ENCODE measurements at places on chromosomes 5 and 9.

- DNase-seq = no peak
These were observed 324.9 kb downstream of the ZNF608 start for GRCh38 chr5:124421584-124421983.

GRCh38 chr9:88645172-88645878 lies 110.3 kb downstream of the NXNL2 start:
- DNase-seq = no peak

GRCh38 chr9:105978336-105978735 lies 284.0 kb downstream of the TMEM38B start:
- no peak for DNase-seq

DNA sequence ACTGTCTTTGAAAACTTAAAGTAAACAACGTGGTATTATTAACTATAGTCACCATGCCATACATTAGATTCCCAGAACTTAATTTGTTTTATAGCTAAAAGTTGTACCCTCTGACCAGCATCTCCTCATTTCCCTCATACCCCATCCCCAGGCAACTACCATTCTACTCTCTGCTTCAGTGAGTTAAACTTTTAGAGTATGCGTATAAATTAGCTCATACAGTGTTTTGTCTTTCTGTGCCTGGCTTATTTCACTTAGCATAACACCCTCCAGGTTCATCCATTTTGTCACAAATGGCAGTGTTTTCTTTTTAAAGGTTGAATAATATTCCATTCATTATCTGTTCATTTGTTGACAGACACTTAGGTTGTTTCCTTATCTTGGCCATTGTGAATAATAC lies 14.2 kb downstream of the COMMD10 start:
- no peak for DNase-seq

- no peak for DNase-seq
These were observed 2.8 kb downstream of the RXRA start for GRCh38 chr9:134328841-134329575.

DNA sequence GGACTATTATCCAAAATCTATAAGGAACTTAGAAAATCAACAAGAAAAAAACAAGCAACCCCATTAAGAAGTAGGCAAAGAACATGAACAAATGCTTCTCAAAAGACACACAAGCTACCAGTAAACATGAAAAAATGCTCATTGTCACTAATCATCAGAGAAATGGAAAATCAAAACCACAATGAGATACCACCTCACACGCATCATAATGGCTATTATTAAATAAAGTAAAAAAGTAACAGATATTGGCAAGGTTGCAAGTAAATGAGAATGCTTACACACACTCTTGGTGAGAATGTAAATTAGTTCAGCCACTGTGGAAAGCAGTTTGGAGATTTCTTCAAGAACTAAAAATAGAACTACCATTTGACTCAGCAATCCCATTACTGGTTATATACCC lies 167.0 kb upstream of the DMRTA1 start:
- no peak for DNase-seq

DNA sequence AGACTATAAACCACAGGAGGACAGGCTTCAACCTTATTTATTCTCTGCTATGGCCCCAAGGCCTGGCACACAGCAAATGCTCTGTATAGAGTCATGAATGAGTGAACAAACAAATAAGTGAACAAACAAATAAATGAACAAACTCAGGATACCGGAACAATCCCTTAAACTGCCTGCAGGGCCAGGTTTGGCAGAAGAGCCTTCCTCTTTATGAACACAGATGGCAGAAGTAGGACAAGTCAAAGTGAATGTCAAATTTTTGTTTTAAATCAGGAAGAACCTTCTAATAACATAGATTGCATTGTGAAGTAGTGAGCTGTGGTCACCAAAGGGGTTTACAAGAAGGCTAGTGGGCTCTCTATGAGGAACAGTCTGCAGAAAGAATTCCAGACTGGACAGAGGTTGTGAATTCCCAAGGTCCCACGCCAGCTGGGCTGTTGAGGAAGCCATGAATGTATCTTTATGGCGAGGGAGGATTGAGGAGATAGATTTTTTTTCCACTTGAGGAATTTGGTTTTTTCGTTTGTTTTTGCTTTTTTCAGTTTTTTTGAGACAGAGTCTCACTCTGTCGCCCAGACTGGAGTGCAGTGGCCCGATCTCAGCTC lies 30.3 kb upstream of the STING1 start:
- no peak for DNase-seq

- peak; percentile 84 for DNase-seq
These were observed 1.1 kb upstream of the BASP1 start for GRCh38 chr5:17216176-17216973.

GRCh38 chr5:82664732-82665131 lies 386.6 kb upstream of the RPS23 start:
- DNase-seq = peak; percentile 60

Data from OCI-M1 (cell line).